ENCODE measurements at places on chromosomes 6 and 20.

DNA sequence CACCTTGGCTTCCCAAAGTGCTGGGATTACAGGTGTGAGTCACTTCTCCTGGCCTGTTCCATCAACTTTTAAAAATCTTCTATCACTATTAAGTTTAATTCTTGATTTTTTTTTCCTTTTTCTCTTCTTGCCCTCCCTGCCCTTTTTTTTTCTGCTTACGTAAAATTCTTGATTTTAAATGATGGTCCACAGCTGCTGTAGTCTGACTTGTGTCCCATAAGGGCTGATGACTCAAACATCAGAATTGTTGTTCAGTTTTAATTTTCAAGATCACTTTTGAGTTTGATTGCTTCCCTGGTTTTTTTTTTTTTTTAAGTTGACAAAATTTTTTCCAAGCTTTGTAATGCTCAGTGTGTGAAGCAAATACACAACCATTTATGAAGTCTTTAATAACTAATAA is 61.9 kb downstream of the CBFA2T2 start:
- DNase-seq = no peak

- no peak for DNase-seq
Measured at GRCh38 chr6:125477156-125477555, 175.4 kb upstream of the HDDC2 start.

- no peak for DNase-seq
Measured at GRCh38 chr6:8375916-8376315, 59.4 kb downstream of the SLC35B3 start.

GRCh38 chr6:37021356-37022129 is 16.1 kb downstream of the FGD2 start:
- peak; percentile 41 for DNase-seq

- no peak for DNase-seq
Measured at GRCh38 chr6:135212020-135212806, 31.1 kb downstream of the MYB start.

DNA sequence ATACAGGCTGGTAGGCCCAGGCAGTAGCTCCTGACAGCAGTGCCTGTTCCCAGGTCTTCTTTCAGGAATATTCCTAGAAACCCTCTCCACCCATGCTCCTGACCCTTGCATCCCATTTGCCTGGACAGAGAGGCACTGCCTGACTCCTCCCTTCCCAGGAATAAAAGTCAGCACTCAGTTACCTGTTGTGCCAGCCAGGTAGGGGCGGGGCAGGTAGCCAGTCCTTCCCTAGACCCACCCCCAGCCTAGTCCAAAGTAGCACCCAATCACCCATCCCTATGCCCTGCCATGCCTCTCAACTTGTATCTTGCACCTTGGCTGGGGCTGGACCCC is 129.9 kb downstream of the MRPL14 start:
- DNase-seq = no peak

GRCh38 chr20:39010496-39010895 is 48.4 kb downstream of the DHX35 start:
- DNase-seq = no peak

DNA sequence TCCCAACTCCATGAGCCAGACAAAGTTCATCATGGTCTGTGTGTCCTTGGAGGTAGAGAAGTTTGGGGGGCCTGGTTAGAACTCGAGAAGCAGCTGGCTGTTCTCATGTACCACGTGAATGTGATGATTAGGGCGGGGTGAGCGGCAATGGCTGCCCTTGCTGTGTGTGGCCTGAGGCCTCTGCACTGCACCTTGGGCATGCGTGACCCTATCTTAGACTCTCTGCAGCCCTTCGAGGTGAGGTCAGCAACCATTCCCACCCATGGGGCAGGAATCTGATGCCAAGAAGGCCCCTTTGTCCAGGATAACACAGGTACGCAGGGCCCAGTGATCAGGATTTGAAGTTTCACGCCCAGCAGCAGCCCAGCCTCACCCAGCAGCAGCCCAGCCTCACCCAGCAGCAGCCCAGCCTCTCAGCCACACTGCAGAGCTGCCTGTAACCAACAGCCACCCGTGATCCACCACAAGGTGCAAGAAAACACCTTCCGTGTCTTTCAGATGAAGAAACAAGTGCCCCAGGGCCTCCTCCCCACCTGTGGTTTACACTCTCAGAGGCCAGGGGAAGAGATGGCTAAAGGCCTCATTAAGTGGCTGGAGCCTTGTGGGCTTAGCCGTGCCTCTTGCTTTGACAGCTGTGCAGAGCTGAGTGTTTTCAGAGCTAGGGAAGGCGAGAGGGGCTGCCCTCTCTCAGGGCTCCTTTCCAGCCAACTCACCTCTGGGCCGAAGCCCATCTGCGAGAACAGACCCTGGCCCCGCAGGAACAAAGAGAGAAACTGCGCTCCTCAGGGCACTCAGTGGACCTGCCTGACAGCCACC is 195.2 kb upstream of the CDH4 start:
- no peak for DNase-seq

- no peak for DNase-seq
Measured at GRCh38 chr6:98324446-98324845, 509.9 kb upstream of the POU3F2 start.

DNA sequence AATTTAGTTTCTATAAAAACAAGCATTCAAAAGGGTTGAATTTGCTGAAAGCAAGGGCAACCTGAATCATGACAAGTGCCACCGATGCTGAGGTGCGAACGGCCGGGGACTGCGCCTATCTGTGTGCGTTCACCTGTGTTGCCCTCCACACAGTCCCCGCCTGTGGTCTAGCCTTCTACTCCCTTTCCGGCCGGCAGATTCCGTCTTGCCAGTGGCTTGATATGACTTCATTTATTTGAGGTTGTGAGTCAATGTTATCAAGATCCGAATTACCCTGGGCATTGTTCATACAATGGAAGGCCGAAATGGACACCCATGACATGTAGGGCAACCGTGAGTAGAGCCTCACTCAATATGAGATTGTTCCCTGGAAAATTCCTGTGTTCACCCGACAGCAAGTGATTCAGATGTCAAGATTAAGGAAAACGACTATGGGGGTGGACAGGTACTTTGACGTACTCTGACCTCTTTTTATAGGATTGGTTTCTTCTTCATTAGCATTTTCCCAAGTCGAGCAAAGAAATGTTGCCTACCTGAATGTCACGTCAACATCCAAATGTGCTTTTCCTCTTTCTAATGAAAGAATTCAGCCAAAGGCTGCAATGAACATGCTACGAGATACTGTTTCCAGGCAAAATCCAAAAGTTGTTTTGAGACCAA is 41.1 kb upstream of the NEDD9 start:
- DNase-seq = no peak

- no peak for DNase-seq
Measured at GRCh38 chr6:73671911-73672685, 18.3 kb upstream of the SLC17A5 start.

- no peak for DNase-seq
Measured at GRCh38 chr20:6501061-6501460, 266.4 kb upstream of the BMP2 start.

- peak; percentile 89 for DNase-seq
Measured at GRCh38 chr20:2663887-2664719, at the start of gene IDH3B. Gene IDH3B (minus strand): TSS chr20:2664216. CDS start chr20:2664188, 28 bp downstream.

DNA sequence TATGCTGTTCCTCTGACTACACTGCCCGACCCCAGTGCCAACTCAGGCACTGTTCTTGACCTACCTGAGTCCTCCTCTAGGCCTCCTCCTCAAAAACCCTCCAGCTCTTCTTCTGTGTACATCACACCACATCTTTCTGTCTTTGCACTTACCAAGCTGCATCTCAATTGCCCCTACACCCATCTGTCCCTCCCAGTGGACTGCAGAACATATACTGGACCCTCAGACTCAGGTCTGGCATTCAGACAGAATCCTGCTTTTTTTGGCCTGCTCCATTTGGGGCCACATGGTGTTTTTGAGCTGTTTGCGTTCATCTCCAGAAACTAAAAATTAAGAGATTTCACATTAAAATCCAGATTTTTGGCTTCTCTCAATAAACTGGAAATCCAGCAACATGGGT is 23.2 kb upstream of the YWHAB start:
- no peak for DNase-seq

- no peak for DNase-seq
Measured at GRCh38 chr20:21397341-21398108, at the start of gene NKX2-4. Gene NKX2-4 (minus strand): TSS chr20:21397526. CDS start chr20:21397399, 127 bp downstream.

- DNase-seq = peak; percentile 33
Measured at GRCh38 chr20:41738604-41739206, 120.5 kb upstream of the CHD6 start.

- DNase-seq = no peak
Measured at GRCh38 chr6:154617175-154617574, 106.7 kb upstream of the CNKSR3 start.

- DNase-seq = no peak
Measured at GRCh38 chr6:35771343-35771627, 5.1 kb upstream of the CLPSL2 start.

GRCh38 chr6:34151321-34152041 is 5.6 kb upstream of the GRM4 start:
- DNase-seq = no peak

DNA sequence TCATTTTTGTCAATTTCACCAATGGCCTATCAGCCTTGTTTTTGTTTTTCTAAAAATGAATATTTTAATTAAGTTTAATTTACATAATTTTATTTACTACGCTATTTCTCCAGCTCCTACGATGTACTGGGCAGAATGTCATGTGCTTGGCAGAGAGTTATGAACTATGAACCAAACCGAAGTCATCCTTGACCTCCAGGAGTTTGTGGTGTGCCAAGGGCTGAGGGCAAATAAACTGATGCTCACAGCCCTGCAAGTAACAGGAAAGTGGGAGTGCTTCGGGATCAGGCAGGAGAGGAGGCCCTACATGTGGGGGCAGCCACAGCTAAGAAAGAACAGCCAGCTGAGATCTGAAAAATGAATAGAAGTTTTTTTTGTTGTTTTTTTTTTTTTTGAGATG is 38.6 kb downstream of the ZNF217 start:
- no peak for DNase-seq

DNA sequence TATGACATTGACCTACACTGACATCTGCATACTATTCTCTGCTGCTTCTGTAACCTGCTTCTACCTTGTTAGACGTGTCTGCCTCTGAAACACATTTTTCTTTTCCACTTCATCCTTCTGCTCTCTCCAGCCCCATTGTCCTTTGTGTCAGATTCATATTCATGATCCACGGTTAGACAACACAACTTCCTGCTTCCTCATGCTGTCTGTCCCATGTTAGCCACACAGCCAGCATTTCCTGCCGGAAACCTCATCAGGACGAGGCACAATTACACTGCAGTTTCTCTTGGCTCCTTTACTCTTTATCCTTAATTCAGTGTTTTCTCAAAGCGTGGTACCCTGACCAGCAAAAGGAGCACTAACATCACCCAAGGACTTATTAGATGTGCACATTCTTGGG is 150.2 kb downstream of the TBC1D7 start:
- no peak for DNase-seq

GRCh38 chr6:130070792-130071191 is 52.4 kb downstream of the L3MBTL3 start:
- DNase-seq = no peak

DNA sequence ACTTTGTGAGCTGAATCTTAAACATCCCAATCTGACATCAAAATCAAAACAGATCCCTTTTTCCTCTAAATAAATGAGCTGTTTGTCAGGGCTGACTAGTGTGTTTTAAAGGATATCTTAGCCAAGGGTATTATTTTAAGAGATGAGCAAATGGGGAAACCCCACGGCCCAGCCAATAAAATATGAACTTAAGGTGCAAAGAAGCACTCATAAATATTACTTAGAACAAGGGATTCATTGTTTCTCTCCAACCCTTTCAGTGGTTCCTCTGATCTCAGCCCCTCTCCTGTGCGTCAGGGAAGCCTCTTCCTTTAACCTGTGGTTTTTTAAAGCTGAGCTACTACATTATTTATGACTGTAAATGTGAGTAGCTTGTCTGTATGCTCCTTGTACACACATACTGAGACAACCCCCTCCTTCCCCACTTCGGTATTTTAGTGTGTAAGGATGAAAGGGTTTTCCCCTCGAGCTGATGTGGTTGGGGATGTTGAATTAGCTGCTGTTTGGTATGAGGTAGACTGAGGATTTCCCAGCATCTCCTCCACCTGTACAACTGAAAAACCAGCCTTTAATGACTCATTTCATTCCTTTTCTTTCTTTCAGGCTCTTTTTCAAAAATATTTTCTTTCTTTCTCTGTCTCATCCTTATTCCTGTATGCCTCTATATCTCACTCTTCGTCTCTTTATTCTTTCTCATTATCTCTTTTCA is 6.5 kb downstream of the BMP5 start:
- DNase-seq = peak; percentile 13

DNA sequence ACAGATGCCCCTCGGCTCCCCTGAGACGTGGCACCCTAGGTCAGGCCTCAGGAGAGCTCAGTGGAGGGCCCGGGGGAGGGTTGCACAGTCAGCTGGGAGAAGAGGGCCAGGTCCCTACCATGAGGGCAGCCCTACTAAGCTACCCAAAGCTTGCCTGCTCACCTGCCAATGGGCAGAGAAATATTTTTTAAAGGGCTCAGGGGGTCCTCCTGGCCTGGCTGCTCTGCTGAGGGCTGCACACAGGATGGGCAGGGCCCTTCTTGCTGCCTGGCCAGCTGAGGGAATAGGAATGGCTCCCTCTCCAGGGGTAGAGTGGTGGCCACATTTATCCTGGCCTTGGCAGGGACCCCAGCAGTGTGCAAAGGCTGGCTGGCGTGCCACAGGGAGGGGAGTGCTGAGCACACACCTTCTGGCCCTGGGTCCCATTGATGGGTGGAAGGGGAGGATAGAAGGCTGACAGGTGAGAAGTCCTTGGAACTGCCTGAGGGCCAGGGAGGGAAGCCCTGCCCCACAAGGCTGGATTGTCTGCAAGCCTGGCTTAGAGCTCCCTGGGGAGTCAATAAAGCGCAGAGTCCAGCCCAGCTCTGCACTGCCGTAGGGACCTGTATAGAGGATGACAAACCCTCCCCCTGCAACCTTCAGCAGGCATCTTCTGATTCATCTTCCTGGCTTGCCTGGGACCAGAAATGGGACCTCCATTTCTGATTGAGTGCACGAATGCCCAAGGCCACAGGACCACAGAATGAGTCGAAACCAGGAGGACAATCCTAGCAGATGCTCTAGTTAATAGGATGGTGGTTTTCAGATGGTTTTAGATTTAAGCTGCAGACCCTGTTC is 62.1 kb downstream of the NOL4L start:
- DNase-seq = no peak

DNA sequence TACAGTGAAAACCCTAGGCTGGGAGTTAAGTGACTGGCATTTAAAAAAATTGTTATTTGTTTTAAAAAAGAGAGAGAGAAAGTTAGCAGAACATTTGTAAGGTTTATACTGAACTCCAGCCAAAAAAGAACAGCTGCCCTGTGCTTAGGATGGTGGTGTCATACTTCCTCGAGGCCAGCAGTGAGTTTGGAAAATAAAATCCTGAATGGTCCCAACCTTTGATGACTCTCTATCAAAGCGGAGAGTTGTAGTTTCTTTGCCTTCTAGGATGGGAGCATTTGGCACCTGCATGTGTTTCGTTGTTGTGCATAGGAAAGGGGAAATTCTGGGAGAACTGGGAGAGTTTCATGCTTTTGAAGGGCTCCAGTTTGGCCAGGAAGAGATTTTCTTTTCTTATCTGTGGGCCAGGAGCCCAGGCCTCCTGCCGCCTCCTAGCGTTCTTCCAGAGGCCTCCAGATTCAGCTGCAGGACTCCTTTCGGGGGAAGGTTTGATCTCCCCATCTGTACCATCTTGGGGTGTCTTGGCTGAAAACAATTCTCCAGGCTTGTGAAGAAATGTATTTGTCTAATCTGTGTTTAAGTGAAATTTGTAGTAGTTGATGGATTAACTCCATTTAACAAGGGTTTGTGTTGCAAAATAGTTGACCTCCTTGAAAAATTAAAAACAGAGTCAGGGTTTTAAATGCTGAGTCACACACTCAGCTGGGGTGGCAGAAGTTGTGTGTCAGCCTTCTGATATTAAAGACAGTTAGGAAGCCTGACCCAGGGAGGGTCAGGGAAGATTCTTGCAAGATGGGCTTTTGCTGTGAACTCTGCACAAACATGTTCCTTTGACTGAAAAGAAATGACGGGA is 63.4 kb downstream of the TXNDC5 start:
- DNase-seq = no peak
